ENCODE measurements at places on chromosomes 4 and X. TPM values are rescaled to one million over a fixed set of nuclear protein-coding genes. Genes with fewer than 3 reads are reported as not detected.
A peak's percentile ranks its signal among the peaks of the same experiment; 100 is the strongest.

DNA sequence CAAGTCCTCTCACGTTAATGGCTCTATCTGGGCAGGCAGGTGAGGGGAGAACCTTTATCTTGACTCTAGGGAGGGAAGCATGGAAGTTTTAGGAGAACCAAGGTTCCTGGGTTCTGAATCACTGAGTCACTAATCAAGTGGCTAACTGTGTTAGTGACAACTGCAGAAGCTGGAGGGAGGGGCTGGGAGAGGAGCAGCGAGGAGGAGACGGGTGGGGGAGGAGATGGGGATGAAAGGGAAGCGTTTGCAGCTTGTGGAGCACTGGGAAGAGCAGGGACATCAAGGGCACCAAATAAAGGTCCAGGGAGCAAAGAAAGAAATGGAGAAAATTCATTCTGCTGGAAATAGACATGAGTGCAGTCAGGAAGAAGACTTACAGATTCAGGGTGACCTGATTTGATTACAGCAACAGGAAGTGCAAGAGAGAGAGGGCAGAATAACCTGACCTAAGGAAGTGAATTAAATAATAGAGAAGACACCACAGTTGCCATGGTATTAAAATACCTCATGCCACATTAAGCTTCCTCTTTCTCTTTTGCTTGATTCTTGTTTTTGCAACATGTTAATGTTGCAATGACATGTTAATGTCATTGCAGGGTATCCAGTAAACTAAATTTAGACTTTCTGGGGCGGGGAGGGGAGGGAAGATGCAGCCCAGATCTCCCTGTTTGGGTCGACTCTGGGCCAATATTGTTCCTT, 4.5 kb upstream of the SETD7 start:
- peaks cover 10% of the 10 kb centered on the region for H3K4me1 ChIP-seq
- no peak overlapping the region for H3K4me3 ChIP-seq
- H3K27ac ChIP-seq, result peak overlapping the region; percentile 52
- no peaks in the 10 kb centered on the region for H3K27me3 ChIP-seq
- DNase-seq, result no peak

DNA sequence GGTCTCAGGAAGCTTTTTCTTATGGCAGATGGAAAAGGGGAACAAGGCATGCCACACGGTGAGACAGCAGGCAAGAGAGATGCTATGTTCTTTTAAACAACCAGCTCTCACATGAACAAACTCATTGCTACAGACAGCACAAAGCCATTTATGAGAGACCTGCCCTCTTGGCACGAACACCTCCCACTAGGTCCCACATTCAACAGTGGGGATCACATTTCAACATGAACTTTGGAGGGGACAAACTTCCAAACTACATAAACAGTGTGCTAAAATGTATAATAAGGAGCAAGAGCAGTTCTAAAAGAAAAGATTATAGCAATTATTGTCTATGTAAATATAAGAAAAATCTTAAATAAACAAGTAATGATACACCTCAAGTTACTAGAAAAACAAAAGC, 391.8 kb upstream of the CPXCR1 start:
- DNase-seq, result no peak
- H3K27ac ChIP-seq, result no peak overlapping the region
- H3K4me3 ChIP-seq, result no peak overlapping the region
- no peaks in the 10 kb centered on the region for H3K36me3 ChIP-seq

DNA sequence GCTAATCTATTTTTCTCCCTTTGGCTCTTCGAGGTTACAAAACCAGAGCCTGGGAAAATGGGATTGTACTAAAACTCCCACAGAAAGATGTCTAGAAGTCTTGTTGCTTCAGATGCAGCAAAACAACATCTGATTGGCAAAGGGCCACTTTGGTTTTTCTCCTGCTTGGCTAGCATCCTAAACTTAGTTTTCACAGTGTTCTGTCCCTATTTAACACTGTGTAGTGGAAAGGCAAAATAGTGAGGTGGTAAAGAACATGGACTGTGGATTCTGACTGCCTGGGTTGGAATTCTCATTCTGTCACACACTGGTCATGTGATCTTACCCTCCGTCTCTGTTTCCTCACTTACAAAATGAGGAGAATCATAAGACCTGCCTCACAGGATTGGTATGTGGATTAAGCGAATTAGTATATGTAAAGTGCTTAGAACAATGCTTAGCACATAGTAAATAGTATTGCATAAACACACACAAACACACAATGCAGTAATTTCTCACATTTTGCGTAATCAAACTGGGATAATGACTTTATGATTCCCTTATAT, 23.5 kb downstream of the TIGD2 start:
- H3K4me1 ChIP-seq, result no peaks in the 10 kb centered on the region
- no peak overlapping the region for H3K4me3 ChIP-seq
- no peaks in the 10 kb centered on the region for H3K27me3 ChIP-seq
- no peaks in the 10 kb centered on the region for H3K36me3 ChIP-seq
- no peak overlapping the region for H3K27ac ChIP-seq
- DNase-seq, result no peak

GRCh38 chrX:138928737-138929459, 217.4 kb upstream of the FGF13 start:
- no peaks in the 10 kb centered on the region for H3K4me1 ChIP-seq
- H3K36me3 ChIP-seq, result no peaks in the 10 kb centered on the region
- no peak overlapping the region for H3K27ac ChIP-seq
- no peak for DNase-seq

Gene TRIM60
- total RNA-seq, result not detected

DNA sequence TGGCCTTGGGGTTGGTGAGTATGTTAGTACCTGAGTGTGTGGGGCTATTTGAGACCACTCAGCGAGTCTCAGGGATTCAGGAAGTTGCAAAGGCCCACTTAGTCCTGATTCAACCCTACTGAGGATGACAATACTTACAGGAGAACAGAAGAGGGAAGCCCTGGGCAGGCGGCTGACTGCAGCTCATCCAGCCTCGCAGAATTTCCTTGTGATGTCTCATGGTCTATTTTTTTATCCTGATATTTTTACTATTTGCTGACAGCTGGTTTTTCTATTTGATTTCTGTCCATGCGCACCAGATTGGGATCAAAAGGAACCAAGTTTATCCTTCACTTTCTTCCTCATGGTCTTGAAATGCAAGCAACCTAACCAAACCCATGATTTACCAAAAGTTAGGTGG, 201.8 kb upstream of the LNX1 start:
- peaks cover 2% of the 10 kb centered on the region for H3K27me3 ChIP-seq
- H3K4me1 ChIP-seq, result no peaks in the 10 kb centered on the region
- no peaks in the 10 kb centered on the region for H3K36me3 ChIP-seq
- DNase-seq, result no peak
- H3K27ac ChIP-seq, result no peak overlapping the region

DNA sequence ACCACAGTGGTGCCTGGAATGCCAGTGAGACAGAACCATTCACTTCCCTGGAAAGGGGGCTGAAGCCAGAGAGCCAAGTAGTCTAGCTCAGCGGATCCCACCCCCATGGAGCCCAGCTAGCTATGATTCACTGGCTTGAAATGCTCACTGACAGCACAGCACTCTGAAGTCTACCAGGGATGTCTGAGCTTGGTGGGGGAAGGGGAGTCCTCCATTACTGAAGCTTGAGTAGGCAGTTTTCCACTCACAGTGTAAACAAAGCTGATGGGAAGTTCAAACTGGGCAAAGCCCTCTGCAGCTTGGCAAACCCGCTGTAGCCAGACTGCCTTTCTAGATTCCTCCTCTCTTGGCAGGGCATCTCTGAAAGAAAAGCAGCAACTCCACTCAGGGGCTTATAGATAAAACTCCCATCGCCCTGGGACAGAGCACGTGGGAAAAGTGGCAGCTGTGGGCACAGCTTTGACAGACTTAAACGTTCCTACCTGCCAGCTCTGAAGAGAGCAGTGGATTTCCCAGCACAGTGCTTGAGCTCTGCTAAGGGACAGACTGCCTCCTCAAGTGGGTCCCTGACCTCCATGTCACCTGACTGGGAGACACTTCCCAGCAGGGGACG, 32.0 kb downstream of the NAP1L2 start:
- no peaks in the 10 kb centered on the region for H3K4me1 ChIP-seq
- DNase-seq, result no peak
- no peak overlapping the region for H3K4me3 ChIP-seq
- no peaks in the 10 kb centered on the region for H3K27me3 ChIP-seq
- no peak overlapping the region for H3K27ac ChIP-seq

GRCh38 chr4:168337550-168337940, 19.0 kb upstream of the DDX60 start:
- H3K4me1 ChIP-seq, result peaks cover 5% of the 10 kb centered on the region
- H3K27ac ChIP-seq, result no peak overlapping the region
- H3K4me3 ChIP-seq, result no peak overlapping the region
- no peaks in the 10 kb centered on the region for H3K27me3 ChIP-seq
- H3K36me3 ChIP-seq, result no peaks in the 10 kb centered on the region

DNA sequence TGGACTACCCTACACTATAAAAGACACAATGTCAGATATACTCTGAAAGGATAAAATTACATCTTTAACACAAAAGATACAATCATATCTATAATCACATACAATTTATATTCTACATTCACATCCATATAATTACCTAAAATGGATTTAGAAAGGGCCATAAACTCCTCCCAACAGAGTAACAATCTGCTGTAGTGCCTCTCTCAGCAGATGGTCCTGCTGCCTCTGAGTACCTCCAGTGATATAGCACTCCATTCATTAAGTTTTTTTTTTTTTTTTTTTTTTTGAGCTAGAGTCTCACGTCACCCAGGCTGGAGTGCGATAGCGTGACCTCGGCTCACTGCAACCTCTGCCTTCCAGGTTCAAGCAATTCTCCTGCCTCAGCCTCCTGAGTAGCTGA, 7.4 kb downstream of the ANKRD37 start:
- peaks cover 100% of the 10 kb centered on the region for H3K36me3 ChIP-seq
- H3K27ac ChIP-seq, result no peak overlapping the region
- H3K4me3 ChIP-seq, result no peak overlapping the region
- H3K27me3 ChIP-seq, result no peaks in the 10 kb centered on the region

DNA sequence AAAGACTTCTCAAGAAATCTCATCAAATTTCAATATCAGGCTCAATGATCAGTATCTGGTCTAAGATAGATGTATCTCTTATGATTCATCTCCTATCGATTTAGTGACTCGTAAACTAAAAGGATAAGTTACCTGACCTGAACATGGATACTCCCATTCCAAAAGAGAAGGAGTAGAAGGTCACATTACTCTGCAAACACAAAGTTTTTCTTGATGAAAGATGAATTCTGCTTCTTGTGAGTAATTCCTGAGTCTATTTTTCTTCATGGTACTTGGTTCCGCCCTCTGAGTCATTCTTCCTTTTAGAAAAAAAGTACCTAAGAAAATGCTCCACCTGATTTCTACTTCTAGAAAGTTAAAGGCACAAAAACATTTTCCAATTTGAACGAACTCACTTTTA, 223.1 kb upstream of the SLIT2 start:
- H3K27me3 ChIP-seq, result no peaks in the 10 kb centered on the region
- no peak overlapping the region for H3K4me3 ChIP-seq
- no peaks in the 10 kb centered on the region for H3K36me3 ChIP-seq
- H3K4me1 ChIP-seq, result no peaks in the 10 kb centered on the region
- H3K27ac ChIP-seq, result no peak overlapping the region
- no peak for DNase-seq

Gene HMX1
- not detected for total RNA-seq

DNA sequence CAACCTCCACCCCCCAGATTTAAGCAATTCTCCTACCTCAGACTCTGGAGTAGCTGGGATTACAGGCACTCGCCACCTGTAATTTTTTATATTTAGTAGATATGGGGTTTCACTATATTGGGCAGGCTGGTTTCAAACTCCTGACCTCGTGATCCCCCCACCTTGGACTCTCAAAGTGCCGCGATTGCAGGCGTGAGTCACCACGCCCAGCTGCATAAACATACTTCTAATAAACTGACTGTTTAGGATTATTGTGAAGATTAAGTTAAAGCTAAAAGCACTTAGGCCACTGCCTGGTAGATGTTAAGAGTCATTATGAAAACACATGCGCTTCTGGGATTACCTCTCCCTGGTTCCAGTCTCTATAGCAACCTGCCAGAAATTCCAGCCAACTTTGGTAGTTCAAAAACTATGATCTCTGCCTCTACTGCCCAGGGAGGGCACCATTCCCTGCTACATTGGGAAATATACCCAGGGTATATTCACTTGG, 30.2 kb upstream of the GRIA3 start:
- no peaks in the 10 kb centered on the region for H3K4me1 ChIP-seq
- no peaks in the 10 kb centered on the region for H3K36me3 ChIP-seq
- H3K27ac ChIP-seq, result no peak overlapping the region
- DNase-seq, result no peak
- no peak overlapping the region for H3K4me3 ChIP-seq

GRCh38 chrX:40385256-40385655, 195.5 kb upstream of the ATP6AP2 start:
- no peak for DNase-seq
- no peaks in the 10 kb centered on the region for H3K4me1 ChIP-seq
- H3K27ac ChIP-seq, result no peak overlapping the region
- H3K36me3 ChIP-seq, result no peaks in the 10 kb centered on the region
- H3K27me3 ChIP-seq, result no peaks in the 10 kb centered on the region

- H3K27ac ChIP-seq, result no peak overlapping the region
- no peak overlapping the region for H3K4me3 ChIP-seq
- H3K4me1 ChIP-seq, result no peaks in the 10 kb centered on the region
- no peaks in the 10 kb centered on the region for H3K27me3 ChIP-seq
Observed at GRCh38 chr4:147160908-147161513, 215.3 kb upstream of the TTC29 start.

DNA sequence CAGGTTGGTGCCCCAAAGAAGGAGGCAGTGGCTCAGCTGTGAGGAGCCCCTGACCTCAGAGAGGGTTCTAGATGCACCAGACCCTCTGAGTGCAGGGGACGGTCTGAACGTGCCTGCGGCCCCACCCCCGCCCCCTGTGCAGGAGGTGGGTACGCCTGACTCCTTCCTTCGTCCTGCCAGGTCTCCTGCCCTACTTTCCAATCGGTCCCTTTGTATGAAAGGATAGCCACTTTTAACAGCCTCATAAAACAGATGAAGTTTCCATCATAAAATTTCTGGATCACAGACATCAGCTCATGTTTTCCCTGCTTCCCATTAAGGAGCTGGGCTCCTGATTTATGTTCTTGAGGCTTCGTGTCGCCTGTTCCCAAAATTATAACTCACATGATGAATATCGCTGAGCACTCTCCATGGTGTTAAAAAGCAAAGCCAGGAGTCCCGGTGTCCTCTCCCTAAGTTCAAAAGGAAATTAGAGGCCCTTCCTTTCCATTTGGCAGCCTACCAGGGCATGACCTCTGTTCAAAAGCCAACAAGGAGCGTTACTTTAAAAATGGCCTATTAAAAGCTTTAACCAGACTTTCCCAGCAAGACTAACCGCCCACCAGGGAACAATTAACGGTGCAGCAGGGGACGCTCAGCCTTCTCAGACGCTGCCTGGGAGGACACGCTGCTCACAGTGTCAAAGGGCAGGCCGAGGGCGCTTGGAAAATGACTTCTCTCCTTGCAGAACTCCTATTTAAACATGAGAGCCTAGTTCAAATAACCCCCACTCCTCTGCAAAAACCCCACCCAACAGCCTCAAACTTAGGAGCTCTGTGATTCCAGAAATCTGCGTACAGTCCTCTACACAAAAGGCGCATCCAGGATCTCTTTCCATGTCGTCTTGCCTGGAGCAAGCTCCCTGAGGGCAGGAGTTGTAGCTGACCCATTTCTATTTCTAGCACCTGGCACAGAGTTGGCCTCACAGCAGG, 181.9 kb downstream of the AFAP1 start:
- H3K27ac ChIP-seq, result no peak overlapping the region
- H3K4me1 ChIP-seq, result peaks cover 8% of the 10 kb centered on the region
- DNase-seq, result peak; percentile 45
- no peaks in the 10 kb centered on the region for H3K36me3 ChIP-seq

Data from psoas muscle (tissue), 8 donors.